Epithelial cell of alveolus of lung (primary cell): ENCODE measurements at places on chromosomes 5 and 9. TPM values are rescaled to one million over a fixed set of nuclear protein-coding genes. Genes with fewer than 3 reads are reported as not detected.

PCDHB13 gene
- 0.26 and 1.0 TPM in 2 replicates for total RNA-seq

ODF2 gene
- 14.3 and 25.5 TPM in 2 replicates for total RNA-seq

SH3PXD2B gene
- 30.8 and 33.9 TPM in 2 replicates for total RNA-seq

MZB1 gene
- not detected in 2 replicates for total RNA-seq

THBS4 gene
- 0.91 and 15.1 TPM in 2 replicates for total RNA-seq

PHF24 gene
- total RNA-seq, result 0.40 TPM in 1 of 2 replicates, not detected in the other

TOPORS gene
- total RNA-seq, result 15.6 and 20.5 TPM in 2 replicates

ANKRD31 gene
- total RNA-seq, result under 0.01 TPM in 2 replicates

SLIT3 gene
- total RNA-seq, result 1.4 and 3.4 TPM in 2 replicates

TUSC1 gene
- 11.5 and 16.0 TPM in 2 replicates for total RNA-seq

PAEP gene
- 0.65 TPM in 1 of 2 replicates, not detected in the other for total RNA-seq
